Fibroblast of skin of scalp (primary cell): ENCODE measurements at places on chromosomes 2 and 18.

DNA sequence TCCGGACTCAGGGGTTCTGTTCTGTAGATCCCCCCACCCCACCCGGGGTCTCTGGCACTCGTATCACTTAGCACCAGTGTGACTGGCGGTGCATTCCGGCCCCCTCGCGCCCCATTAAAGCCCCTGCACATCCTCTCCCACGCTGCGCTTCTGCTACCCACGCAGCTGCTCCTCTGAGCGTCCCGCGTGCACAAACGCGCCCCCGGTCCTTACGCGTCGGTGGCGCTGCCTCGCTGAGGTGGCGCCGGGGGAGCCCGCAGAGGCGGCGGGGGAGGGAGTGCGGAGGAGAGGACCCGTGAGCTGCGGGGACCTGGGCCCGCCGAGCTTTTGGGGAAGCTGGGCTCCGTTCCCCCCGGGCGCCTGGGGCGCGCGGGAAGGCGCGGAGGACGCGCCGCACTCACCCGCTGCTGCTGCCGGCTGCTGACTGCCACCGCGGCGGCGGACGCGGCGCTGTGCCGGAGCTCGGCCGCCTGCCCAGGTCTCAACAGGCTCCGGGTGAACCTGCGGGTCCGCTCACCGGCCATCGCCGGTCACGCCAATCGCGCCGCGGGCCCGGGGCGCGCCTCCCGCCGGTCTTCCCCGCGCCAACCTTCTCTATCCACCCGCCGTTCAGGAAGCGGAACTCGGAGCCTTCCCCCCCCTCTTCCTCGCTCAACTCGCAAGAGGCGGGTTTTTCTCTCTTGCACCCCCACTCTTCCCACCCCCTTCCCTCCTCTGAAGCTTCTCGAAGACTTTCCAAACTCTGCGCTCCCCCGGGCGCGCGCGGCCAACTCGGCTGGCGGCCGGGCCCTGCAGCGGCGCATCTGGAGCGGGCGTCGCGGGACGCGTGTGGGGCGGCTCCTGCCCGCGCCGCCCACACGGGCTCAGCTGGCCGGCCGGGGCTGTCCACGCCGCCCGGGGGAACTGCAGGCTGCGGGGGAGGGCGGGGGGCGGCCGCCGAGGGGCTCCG lies at the start of gene DOCK10:
TSS of gene DOCK10 (minus strand) at position 618 of the 949 bp plus-strand sequence. CDS start at position 524, 94 bp downstream.
- peak; percentile 74 for DNase-seq

- no peak for DNase-seq
Observed at GRCh38 chr2:150732491-150732890, 245.0 kb upstream of the RND3 start.

GRCh38 chr2:197158591-197159550 lies 151.7 kb downstream of the ANKRD44 start:
- DNase-seq: no peak

- DNase-seq: no peak
Observed at GRCh38 chr2:239724194-239724849, 300.8 kb downstream of the NDUFA10 start.

- no peak for DNase-seq
Observed at GRCh38 chr2:240637116-240637900, 12.0 kb downstream of the GPR35 start.

GRCh38 chr2:112162956-112163355 lies 24.8 kb downstream of the FBLN7 start:
- no peak for DNase-seq

DNA sequence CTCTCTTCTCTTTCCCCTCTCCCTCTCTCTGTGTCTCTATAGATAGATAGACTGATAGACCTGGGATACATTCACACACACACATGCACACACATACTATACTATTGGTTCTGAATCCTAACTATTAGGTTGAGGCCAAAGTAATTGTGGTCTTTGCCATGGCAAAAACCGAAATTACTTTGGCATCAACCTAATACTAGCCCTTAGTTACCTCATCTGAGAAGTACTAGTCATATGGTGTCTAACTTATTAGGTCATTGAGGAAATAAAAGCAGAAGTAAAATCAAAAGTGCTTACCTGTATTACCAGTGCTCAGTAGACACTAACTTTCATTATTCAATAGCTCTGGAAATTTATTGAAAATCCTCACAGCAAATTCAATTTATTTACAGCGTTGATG lies 451.5 kb downstream of the EPHA4 start:
- DNase-seq: no peak

- DNase-seq: no peak
Observed at GRCh38 chr2:222042666-222043065, 256.1 kb downstream of the PAX3 start.
